Skeletal muscle tissue (tissue), 5 donors: ENCODE measurements at places on chromosomes 13 and 19. TPM values are rescaled to one million over a fixed set of nuclear protein-coding genes. Genes with fewer than 3 reads are reported as not detected.

ZNF99 gene
- total RNA-seq, result under 0.01 TPM

NOTCH3 gene
- 77.8 TPM for total RNA-seq

TIMM44 gene
- 36.0 TPM for total RNA-seq

MYBPC2 gene
- 119 TPM for total RNA-seq

PRX gene
- 8.4 TPM for total RNA-seq

C1QTNF9 gene
- total RNA-seq, result 2.6 TPM

OVOL3 gene
- not detected for total RNA-seq

SGCG gene
- total RNA-seq, result 60.0 TPM

NXNL1 gene
- not detected for total RNA-seq
